ENCODE measurements at places on chromosomes 3 and 15.

- DNase-seq, result no peak
These were observed at the start of gene TMEM108 for GRCh38 chr3:133038089-133038730. Gene TMEM108, plus strand, starts transcription at chr3:133038391.

DNA sequence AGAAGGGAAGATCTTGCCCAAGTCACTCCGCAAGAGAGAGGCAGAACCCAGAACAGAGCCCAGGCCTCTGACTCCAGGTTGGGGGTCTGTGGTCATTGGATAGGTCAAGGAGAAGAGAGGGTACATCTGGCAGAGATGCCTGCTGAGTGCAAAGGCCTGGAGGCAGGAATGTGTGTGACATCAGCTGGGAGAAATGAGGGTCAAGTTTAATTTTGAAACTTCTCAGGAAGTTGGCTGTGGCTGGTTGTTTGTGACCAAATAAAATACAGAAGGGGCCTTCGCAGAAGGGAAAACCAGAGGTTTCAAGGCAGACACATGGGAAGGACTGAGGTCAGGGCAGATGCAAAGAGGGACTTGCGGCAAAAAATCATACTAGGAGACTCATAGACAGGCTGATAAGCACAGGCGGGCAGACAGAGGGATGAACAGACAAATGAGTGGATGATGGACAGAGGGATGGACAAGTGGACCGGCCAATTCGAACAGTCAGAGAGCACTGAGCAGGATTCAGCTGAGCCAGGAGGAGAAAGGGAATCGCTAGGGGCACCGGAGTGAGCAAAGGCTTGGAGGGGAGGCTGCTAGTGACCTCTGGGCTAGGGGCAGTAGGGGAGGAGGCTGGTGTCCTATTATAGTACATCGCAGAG lies 28.8 kb upstream of the CACNA2D2 start:
- DNase-seq, result no peak

GRCh38 chr3:63807961-63808565 lies 11.0 kb upstream of the C3orf49 start:
- DNase-seq, result no peak

DNA sequence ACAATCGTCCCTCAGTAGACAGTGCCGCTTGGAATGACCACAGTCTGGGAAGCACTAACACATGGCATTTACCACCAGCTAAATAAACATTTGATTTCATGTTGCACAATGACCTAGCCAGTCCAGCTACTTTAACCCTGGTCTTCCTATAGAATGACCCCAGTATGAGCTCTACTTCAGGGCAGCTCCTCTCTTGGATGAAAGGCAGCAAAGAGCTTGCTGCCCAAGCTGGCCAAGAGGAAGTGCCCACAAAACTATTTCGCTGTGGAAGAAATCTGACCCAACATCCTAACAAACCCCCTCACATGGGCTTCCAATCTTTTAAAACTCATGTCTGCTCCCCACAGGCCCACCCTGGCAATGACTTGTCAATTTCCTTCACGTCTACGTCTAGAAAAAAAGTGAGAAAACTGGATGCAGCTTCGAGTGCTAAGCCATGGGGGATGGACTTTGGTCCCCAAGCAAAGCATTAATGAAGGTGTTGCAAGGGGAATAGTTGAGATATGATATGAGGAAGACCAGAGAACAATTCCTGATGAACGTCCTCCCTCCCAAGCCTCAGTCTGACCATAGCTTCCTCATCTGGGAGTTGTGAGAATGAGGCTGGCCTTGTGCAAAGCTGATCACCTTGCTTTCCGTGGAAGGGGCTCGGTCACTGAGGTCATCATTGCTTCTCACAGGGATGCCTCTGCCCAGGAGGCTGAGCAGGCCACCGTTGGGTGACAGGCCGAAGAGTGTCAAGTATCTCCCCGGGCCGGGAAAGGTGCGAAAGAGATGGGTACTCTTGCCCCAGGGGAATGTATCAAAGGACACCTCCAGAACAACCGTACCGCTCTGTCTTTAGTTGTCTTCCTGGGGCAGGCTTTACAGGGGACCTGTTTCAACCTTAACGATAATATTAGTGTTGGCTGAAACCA lies 964 bp downstream of the SLC25A20 start:
- DNase-seq, result peak; percentile 56

- DNase-seq, result no peak
These were observed 12.3 kb upstream of the EHD4 start for GRCh38 chr15:41984622-41985021.

DNA sequence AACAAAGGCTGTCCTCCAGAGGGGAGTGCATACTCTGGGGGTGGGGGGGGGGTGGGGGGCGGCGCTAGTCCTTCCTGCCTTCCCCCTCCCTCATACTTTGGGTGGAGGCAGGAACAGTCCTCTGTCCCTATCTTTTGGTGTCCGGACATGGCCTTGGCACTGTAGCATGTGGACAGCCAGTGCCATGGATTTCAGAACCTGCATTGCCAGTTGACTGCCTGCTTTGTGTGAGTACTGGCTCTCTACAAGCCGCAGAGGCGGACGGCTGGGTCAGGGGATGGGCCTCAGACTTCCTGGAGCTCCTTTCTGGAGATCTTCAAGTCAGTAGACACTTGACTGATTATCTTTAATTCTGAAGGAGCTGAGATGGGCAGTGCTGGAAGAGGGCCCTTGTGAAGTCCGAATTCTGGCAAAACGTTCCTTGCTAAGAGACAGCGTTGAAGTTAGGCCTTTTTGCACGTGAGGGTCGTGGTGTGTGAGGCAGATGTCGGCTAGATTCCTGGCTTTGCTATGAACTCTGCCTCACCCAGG lies 2.5 kb downstream of the CLDN11 start:
- DNase-seq, result no peak

- peak; percentile 85 for DNase-seq
These were observed 22.6 kb upstream of the CACNA2D2 start for GRCh38 chr3:50525987-50526386.

GRCh38 chr3:96836153-96836915 lies 21.9 kb downstream of the EPHA6 start:
- DNase-seq, result no peak

DNA sequence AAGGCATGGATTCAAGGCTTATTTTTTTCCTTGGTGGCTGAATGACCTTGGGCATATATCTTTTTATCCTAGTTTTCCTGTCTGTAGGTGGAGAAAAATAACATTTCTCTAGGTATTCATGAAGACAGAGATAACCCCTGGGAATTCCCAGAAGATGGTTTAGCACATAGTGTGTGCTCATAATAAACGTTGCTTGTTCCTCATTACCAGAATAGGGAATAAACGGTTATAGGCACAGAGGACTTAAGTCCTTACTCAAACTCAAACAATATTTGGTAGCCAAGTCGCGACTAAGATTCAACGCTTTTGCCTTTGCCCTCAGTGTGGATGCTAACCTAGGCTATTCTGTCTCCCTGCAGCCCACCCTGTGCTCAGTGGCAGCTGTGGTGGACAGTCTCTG lies 51.6 kb upstream of the MITF start:
- DNase-seq, result no peak

- DNase-seq, result no peak
These were observed 233.4 kb downstream of the CHST2 start for GRCh38 chr3:143352850-143353550.

DNA sequence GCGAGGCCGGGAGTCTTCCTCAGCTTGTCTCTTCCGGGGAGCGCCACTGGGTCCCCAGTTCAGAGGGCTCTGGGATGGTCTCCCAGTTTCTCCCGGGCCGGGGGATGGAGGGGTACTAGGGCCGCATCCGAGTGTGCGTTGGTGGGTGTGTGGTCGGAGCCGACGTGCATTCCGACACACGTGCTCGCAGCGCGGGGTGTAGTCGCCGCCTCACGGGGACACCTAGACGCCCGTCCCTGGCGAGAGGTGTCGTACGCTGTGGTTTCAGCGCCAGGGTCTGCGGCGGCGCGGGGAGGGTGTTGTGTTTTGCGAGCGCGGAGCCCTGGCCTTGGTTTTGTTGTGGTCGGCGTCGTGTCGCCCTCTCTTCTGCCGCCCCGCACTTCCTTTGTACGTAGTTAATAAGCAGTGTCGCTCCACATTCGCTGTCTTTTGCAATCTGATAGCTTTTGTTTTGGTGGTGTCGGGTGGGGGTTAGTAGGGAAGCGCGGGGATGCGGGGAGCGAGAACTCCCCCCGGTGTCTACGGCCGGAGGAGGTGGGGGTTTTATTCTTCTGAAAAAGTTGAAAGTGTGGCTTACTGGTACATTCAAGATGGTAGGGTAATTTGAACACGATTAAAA lies 2.2 kb downstream of the IGF1R start:
- no peak for DNase-seq

GRCh38 chr3:94548581-94549316 lies 485.9 kb downstream of the NSUN3 start:
- no peak for DNase-seq

DNA sequence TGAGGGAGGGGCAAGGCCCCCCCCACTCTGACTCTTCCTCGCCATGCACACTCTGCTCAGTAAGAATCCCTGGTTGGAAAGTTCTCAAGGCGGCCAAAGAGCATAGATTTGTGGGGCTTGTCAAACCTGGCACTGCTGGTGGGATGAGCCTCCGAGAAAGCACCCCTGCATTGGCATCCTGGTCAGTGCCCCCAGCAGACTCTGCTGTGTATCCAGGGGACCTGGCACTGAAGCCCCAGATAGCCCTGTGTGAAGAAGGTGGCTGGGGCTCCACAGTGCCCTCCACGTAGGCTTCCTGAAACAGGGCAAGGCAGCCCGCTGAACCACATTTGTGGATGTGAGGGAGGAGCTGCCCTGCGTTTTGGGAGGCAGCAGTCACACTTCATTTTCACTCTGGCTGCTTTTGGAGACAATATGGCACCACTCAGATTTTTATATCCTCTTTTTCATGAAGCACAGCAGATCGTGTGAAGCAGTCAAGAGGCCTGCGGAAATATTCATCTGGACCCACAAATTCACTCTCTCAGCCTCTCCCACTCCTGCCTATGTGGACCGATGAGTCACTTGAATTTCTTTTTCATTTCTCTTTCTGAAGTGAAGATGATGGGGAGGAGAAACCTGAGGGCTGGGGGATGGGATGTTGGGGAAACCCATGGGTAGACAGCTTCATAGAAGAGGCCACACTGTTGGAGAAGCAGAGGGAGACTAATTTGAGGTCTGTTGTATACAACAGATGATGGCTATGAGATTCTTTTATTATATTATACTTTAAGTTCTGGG lies 88.7 kb upstream of the BCL6 start:
- DNase-seq, result no peak

GRCh38 chr3:189404024-189404423 lies 227.2 kb upstream of the TP63 start:
- DNase-seq, result no peak

DNA sequence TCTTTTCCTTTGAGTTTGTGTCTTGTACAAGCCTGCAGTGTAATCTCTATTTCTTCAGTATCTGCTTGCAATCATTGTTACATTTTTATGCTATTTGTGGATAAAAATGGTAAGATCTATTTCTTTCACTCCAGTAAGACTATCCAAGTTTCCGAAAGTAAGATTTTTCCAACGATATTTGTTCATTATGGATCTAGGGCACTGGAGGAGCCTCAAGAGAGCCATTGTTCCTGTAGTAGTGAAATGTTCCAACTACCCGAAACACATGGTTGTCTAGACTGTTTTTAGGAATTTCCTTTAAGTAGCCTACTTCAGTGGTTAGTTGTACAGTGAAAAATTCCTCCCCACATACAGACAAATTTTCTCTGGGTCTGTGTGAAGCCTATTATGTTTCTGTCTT lies 597.4 kb downstream of the RSL24D1 start:
- no peak for DNase-seq

Measured in Karpas-422 (cell line).